Esophagus (tissue), 2 donors: ENCODE measurements at places on chromosomes 12 and 14. TPM values are rescaled to one million over a fixed set of nuclear protein-coding genes. Genes with fewer than 3 reads are reported as not detected.

Gene PLBD1
- polyA plus RNA-seq: 38.7 TPM

Gene DAO
- polyA plus RNA-seq: not detected

Gene ANO4
- not detected for polyA plus RNA-seq

Gene LIN7A
- polyA plus RNA-seq: 0.15 TPM

Gene TMEM121
- 1.3 TPM for polyA plus RNA-seq

Gene CATSPERB
- 0.19 TPM for polyA plus RNA-seq

Gene LRP1-AS
- not detected for polyA plus RNA-seq

Gene KCNJ8
- polyA plus RNA-seq: 2.8 TPM

Gene HCAR1
- polyA plus RNA-seq: 0.15 TPM

Gene SPTB
- 0.41 TPM for polyA plus RNA-seq

Gene RND1
- 2.6 TPM for polyA plus RNA-seq

Gene PRPH
- 0.45 TPM for polyA plus RNA-seq

Gene SARNP
- 78.7 TPM for polyA plus RNA-seq

Gene COX8C
- polyA plus RNA-seq: not detected

Gene PRPF39
- polyA plus RNA-seq: 32.4 TPM

Gene TMCC3
- 3.0 TPM for polyA plus RNA-seq

Gene LALBA
- not detected for polyA plus RNA-seq

Gene ST8SIA1
- polyA plus RNA-seq: 0.83 TPM

Gene CMKLR1
- 0.24 TPM for polyA plus RNA-seq

Gene OR10G3
- polyA plus RNA-seq: not detected

Gene HAL
- 2.0 TPM for polyA plus RNA-seq

Gene COX14
- polyA plus RNA-seq: 22.8 TPM

Gene C1S
- 80.5 TPM for polyA plus RNA-seq

Gene KRT79
- 0.75 TPM for polyA plus RNA-seq

Gene IGF1
- polyA plus RNA-seq: 0.90 TPM

Gene KIF5A
- 0.12 TPM for polyA plus RNA-seq

Gene MUCL1
- not detected for polyA plus RNA-seq

Gene PLCZ1
- not detected for polyA plus RNA-seq

Gene SLCO1C1
- 0.04 TPM for polyA plus RNA-seq

Gene PACS2
- polyA plus RNA-seq: 39.2 TPM

Gene GLT1D1
- 0.19 TPM for polyA plus RNA-seq

Gene POU6F1
- polyA plus RNA-seq: 3.6 TPM

Gene PRKAG1
- 52.5 TPM for polyA plus RNA-seq

Gene VCPKMT
- polyA plus RNA-seq: 7.1 TPM

Gene DACT1
- polyA plus RNA-seq: 0.14 TPM

Gene AHNAK2
- polyA plus RNA-seq: 67.4 TPM

Gene RNASE1
- polyA plus RNA-seq: 46.5 TPM
